Natural killer cell treated with Interleukin-12 subunit alpha and Interleukin-12 subunit beta and Interleukin-15 and Interleukin-18, amount 100 ng/mL, for 72 hours (primary cell): ENCODE measurements at places on chromosomes 11 and 22. TPM values are rescaled to one million over a fixed set of nuclear protein-coding genes. Genes with fewer than 3 reads are reported as not detected.

C11orf87 gene
- not detected for total RNA-seq

KLHDC7B gene
- 6.5 TPM for total RNA-seq

SCUBE1 gene
- total RNA-seq: not detected

LINC01488 gene
- total RNA-seq: not detected

GPR83 gene
- total RNA-seq: 0.31 TPM

HBB gene
- total RNA-seq: not detected

SNX32 gene
- 1.0 TPM for total RNA-seq

CDC42BPG gene
- total RNA-seq: 1.9 TPM

POTEH gene
- not detected for total RNA-seq

TOP3B gene
- total RNA-seq: 45.3 TPM

TXNRD2 gene
- total RNA-seq: 34.3 TPM

SYCE3 gene
- not detected for total RNA-seq

HBG2 gene
- total RNA-seq: not detected

MYEOV gene
- not detected for total RNA-seq

BAIAP2L2 gene
- 0.84 TPM for total RNA-seq

NNMT gene
- not detected for total RNA-seq

GAB4 gene
- not detected for total RNA-seq

OR10D3 gene
- total RNA-seq: not detected

PPP2R5B gene
- 32.6 TPM for total RNA-seq

DUSP8 gene
- total RNA-seq: 4.2 TPM

OR5D16 gene
- total RNA-seq: not detected

KCNJ11 gene
- total RNA-seq: not detected

FOLR2 gene
- not detected for total RNA-seq

AGBL2 gene
- total RNA-seq: 2.4 TPM

CARD16 gene
- 58.3 TPM for total RNA-seq

C11orf65 gene
- total RNA-seq: 0.31 TPM

ADAMTS15 gene
- not detected for total RNA-seq

PIWIL4 gene
- 0.86 TPM for total RNA-seq

RIC3 gene
- total RNA-seq: 1.4 TPM

F2 gene
- total RNA-seq: 0.17 TPM

SOX6 gene
- not detected for total RNA-seq

OR51E2 gene
- not detected for total RNA-seq
